ENCODE measurements at places on chromosomes 12 and 14. TPM values are rescaled to one million over a fixed set of nuclear protein-coding genes. Genes with fewer than 3 reads are reported as not detected.

LHX5 gene
- total RNA-seq: not detected

BIN2 gene
- not detected for total RNA-seq

CNTN1 gene
- 4.7 TPM for total RNA-seq

AQP2 gene
- total RNA-seq: not detected

Data from cardiac muscle cell (in vitro differentiated cells and primary cell).